ENCODE measurements at places on chromosomes 2 and 18. TPM values are rescaled to one million over a fixed set of nuclear protein-coding genes. Genes with fewer than 3 reads are reported as not detected.

RBM45 gene
- total RNA-seq, result 5.1 TPM

APOB gene
- 9.1 TPM for total RNA-seq

RGPD3 gene
- not detected for total RNA-seq

EPB41L3 gene
- total RNA-seq, result 6.3 TPM

ANKRD30B gene
- total RNA-seq, result not detected

ALPI gene
- total RNA-seq, result not detected

SLC38A11 gene
- total RNA-seq, result 0.33 TPM

ACADL gene
- 1.3 TPM for total RNA-seq

ZBTB7C gene
- total RNA-seq, result 2.7 TPM

TRPM8 gene
- total RNA-seq, result not detected

LRRC30 gene
- total RNA-seq, result not detected

PDE11A gene
- 2.5 TPM for total RNA-seq

ADD2 gene
- 2.7 TPM for total RNA-seq

C2orf80 gene
- total RNA-seq, result not detected

TLX2 gene
- not detected for total RNA-seq

PROKR1 gene
- total RNA-seq, result not detected

SERPINB12 gene
- not detected for total RNA-seq

GKN2 gene
- not detected for total RNA-seq

GPR55 gene
- total RNA-seq, result not detected

LHCGR gene
- 0.16 TPM for total RNA-seq

C1GALT1C1L gene
- 1.2 TPM for total RNA-seq

MRPL33 gene
- total RNA-seq, result 390 TPM

HAAO gene
- total RNA-seq, result 2.3 TPM

TDRD15 gene
- total RNA-seq, result not detected

DYNAP gene
- total RNA-seq, result not detected

KCNF1 gene
- total RNA-seq, result 0.30 TPM

CPO gene
- total RNA-seq, result 0.25 TPM

NDC80 gene
- 0.55 TPM for total RNA-seq

AFTPH gene
- 11.3 TPM for total RNA-seq

ATP6V1C2 gene
- 0.69 TPM for total RNA-seq

ICOS gene
- total RNA-seq, result not detected

LBX2 gene
- total RNA-seq, result 0.25 TPM

IL1RL2 gene
- total RNA-seq, result 0.30 TPM

HOXD8 gene
- 0.14 TPM for total RNA-seq

SLC66A3 gene
- 7.8 TPM for total RNA-seq

TP53I3 gene
- total RNA-seq, result 7.5 TPM

ZSWIM2 gene
- not detected for total RNA-seq

UPP2 gene
- not detected for total RNA-seq

POTEE gene
- not detected for total RNA-seq

WDR7 gene
- total RNA-seq, result 29.3 TPM

ATP6V1B1 gene
- total RNA-seq, result not detected

INHA gene
- total RNA-seq, result 2.4 TPM

FAM168B gene
- total RNA-seq, result 90.5 TPM

TEKT4 gene
- total RNA-seq, result not detected

ANKRD30BL gene
- total RNA-seq, result not detected

RABL2A gene
- 6.9 TPM for total RNA-seq

POTEI gene
- not detected for total RNA-seq

MGAT4A gene
- total RNA-seq, result 18.4 TPM

LOXHD1 gene
- total RNA-seq, result 0.49 TPM

PAX8 gene
- total RNA-seq, result 0.44 TPM

ITGB6 gene
- 0.99 TPM for total RNA-seq

Measured in left ventricle myocardium inferior (tissue), 1 donor.